CD4-positive, alpha-beta T cell treated with Interferon gamma for 1 hour (primary cell): ENCODE measurements at places on chromosomes 12 and 14.

DNA sequence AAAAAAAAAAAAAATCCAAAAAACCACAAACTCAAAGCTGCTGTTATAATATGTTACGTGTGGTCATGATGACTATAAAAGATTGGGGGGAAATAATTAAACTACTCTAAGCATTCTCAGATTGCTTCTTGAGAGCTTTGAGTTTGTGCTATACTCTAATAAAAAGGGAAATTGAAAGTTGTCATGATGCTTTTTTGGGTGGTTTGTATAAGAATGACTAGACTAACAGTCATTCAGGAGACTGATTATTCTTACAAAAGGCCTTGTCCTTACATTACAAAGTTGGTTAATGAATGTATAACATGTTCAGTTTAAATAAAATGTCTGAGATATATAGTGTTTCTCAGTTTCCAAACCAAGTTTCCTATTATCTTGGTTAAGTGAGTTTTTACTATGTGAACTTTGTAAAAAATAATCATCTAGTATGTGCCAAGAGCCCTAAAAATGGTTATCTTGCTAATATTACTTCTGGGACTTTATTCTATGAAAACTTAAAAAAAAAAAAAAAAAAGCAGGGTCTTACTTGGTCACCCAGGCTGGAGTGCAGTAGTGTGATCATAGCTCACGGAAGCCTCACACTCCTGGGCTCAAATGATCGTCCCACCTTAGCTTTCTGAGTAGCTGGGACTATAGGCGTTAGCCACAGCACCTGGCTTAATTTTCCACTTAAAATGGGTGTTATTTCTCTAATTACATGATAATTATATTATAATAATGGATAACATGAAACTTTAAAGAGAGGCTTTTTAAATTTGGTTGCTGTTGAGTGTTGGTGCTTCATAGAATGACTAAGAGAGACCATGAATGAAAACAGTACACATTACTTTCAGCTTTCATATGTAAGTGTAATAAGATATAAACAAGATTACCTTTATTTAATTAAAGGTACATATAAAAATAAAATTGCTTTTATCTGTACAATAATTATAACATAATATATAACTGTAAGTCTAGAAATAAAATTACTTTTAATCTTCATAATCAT lies 459.6 kb upstream of the RGS6 start:
- no peak for DNase-seq

GRCh38 chr12:121889274-121889624 lies 659 bp downstream of the PSMD9 start:
- DNase-seq = no peak

DNA sequence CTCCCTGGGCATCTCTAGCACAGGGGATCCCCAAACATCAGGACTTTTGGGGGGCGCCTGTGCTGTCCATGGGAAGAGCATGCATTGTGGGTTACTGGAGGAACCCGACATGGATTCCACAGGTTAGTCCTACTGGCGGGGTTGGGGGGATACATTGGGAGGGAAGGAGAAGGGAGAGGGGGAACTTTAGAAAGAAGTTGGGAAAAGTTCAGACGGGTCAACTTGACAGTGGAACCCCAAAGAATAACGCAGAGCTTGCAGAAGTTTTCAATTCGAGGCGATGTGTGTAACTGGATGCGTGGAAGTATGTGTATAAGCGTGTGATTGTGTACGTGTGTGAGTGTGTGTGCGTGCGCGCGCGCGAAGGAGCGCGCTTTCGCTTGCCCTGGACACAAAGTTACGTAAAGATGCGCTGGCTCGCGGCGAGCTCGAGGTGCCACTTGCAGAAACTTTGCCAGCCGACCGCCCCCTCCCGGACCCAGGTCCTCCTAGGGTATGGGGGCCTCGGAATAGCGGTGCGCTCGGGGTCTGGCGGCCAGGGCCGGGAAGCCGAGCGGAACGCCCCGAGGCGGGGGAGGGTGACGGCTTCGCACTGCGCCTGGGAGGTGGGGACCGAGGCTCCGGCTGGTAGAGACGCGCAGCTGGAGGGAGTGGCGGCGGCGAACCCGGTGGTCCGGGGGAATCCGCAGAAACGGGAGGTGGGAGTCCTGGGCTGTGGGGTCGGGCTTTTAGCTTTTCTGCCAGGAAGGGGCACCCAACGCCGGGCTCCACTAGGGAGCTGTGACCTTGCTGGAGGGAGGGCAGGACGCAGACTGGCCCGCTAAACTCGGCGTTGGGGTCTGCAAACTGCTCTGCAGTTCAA lies 669 bp downstream of the RFX4 start:
- DNase-seq = no peak

DNA sequence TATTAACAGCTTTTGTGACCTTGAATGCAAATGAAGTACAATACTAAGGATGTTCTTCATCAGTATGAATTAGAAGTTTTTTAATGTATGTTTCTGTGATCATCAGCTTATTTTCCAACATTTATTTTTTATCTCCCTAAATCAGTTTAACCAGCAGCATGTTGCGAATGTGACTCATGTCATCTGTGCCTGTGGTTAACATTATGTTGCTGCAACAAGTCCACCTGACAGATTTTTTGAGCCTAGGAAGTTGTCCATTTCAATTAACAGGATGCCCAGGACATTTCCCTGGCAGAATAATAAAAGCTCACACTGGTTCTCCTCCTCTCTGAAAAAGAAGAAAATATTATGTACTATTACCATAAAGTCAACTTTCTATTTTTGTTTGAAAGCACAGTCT lies 155.5 kb downstream of the SYT1 start:
- DNase-seq = no peak

DNA sequence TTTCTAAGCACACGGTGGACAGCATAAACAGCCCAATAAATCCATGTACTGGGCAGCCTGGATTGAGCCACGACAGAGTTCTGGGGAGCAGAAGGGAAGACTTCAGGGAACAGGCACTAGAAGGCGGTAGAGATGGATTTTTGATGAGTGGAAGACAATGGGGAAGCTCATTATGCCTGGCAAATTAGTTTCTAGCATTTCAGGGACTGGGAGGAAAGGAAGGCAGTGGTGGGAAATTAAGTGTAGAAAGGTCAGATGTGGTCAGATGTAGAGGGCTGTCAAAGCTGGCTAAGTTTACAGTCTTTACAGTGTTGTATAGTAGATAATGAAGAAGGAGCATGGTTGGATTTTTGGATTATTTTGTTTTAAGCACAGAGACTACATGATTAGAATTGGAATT lies 9.2 kb downstream of the EGLN3 start:
- no peak for DNase-seq

DNA sequence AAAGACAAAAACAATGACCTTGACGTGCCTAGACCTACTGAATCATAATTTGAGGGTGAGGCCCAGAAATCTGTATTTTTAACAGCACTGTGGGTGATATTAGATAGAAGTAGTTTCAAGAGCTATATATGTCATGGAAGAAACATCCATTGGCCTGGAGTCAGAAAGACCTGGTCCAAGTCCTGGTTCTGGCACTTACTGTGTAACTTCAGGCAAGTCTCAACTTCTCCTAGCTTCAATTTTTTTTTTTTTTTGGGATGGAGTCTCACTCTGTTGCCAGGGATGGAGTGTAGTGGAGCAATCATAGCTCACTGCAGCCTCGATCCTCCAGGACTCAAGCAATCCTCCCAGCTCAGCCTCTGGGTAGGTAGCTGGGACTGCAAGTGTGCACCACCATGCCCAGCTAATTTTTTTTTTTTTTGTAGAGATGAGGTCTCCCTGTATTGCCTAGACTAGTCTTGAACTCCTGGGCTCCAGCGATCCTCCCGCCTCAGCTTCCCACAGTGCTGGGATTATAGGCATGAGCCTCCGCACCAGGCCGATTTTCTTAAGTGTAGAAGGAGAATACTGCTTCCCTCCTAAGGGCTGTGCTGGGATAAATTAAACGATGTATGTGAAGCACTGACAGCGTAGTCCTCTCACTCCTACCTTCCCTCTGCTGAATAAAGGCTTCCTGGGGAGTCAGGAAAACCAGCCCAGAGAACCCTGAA lies 14.3 kb upstream of the GPX2 start:
- no peak for DNase-seq

- no peak for DNase-seq
These were observed 30.7 kb downstream of the NUMB start for GRCh38 chr14:73427516-73428264.

DNA sequence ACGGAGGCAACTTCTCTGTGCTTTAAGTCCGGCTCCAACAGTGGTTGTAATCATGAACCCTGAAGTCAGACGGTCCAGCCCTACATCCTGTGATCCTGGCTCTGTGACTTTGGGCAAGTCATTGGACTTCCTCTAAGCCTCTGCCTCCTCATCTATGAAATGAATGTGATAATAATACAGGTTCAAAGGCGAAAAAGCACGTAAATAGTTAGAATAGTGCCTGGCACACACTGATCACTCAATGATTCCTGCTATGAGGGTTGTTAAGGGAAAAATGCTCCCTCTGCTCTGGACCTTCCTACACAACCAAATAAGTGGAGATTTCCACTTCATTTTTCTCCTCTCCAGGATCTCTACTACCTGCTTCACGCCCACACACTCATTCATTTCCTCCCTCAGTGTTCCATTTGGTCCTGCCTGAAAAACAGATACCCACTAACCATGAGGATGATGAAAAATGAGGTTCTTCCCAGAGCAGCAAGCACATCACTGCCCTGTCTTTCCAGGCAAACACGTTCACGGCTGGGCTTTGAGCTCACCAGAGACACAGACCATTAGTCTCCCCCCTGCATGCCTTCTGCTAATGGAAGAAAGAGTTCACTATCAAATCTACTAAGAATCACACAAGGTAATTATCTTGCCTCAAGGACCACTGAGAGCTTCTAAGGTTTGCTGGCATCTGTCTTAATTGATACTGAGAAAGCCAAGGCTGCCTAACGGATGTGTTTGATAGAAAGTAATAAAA lies 13.2 kb downstream of the NUAK1 start:
- DNase-seq = no peak

- no peak for DNase-seq
These were observed 89.8 kb downstream of the NTF3 start for GRCh38 chr12:5521456-5522325.

DNA sequence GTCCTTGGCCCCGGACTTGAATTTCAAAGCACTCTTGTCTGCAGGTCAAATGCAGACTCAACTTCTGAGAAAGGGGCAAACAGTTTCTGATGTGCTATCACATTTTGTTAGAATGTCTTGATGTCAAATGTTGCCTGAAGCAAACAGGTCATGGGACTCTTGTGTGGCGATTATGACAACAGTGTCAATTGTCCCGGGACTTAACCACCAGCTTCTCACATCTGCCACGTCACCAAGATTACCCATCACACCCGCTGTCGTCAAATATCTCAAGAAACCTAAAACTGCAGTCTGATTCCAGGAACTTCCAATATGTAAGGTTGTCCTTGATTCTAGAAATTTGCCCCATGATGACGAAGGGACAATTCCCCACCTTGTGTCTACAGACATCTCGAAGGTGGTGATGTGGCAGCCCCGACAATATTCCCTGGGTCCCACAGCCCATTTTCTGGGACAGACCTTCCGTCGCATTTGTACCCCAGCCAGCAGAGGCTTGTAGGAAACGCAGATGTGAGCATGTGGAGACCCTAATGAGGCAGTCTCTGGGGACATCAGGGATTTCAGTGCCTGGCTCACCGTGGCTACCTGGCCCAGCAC lies 21.3 kb downstream of the LRTM2 start:
- DNase-seq = no peak

DNA sequence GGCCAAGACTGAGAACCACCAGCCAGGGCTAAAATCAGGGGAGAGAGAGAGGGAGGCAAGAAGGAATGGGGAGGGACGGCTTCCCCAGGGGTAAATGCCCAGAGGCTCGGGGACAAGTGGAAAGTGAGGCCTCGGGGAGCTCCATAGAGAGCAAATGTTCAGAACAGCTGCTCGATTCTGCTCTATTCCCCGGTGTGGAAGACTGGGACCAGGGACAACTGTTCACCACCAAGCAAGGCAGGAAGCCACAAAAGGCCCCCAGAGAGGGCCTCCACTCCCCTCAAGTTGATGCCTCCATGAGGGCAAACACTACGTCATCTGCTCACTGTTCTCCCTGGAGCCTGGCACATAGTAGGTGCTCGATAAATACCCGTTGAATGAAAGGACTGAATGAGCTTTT lies 53.5 kb downstream of the IRF2BPL start:
- DNase-seq = no peak

- no peak for DNase-seq
These were observed 13.9 kb upstream of the DCD start for GRCh38 chr12:54662026-54662425.

- no peak for DNase-seq
These were observed 219.3 kb upstream of the HMGA2 start for GRCh38 chr12:65605019-65605418.

DNA sequence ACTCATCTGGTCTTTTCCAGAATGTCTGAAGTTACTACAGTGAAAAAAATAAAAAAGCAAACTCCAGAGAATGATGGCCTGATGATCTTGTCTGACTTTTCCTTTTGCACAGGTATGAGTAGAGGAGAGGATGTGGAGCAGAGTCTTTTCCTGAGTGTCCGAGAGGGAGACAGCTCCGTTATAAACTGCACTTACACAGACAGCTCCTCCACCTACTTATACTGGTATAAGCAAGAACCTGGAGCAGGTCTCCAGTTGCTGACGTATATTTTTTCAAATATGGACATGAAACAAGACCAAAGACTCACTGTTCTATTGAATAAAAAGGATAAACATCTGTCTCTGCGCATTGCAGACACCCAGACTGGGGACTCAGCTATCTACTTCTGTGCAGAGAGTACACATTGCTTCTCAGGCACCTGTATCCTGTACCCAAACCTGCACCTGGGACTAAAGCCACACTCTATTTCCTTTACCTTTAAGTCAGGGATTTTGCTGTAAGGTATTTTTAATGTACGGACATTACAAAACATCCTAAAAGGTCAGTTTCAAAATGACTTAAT lies 75.8 kb upstream of the OR4E1 start:
- DNase-seq = no peak

- DNase-seq = no peak
These were observed 43.1 kb downstream of the LTBP2 start for GRCh38 chr14:74568911-74569310.

DNA sequence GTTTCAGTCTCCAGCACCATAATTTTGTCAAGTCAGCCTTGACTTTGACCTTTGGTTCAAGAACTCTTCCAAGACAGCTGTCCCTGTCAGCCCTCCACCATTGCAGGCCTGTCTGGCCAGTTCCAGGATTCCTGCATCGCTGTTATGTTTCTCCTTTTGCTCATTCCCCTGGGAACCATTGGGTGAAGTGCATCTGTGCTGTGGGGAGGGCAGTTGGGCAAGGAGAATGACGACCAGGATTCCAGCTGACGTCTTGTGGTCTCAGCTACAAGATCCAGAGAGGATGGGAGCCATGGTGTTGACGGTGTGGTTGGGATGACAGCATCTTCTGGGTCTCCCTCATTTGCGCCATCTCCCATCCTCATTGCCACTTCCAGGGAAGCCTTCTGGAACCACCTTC lies 45.9 kb upstream of the SLC24A4 start:
- DNase-seq = no peak

DNA sequence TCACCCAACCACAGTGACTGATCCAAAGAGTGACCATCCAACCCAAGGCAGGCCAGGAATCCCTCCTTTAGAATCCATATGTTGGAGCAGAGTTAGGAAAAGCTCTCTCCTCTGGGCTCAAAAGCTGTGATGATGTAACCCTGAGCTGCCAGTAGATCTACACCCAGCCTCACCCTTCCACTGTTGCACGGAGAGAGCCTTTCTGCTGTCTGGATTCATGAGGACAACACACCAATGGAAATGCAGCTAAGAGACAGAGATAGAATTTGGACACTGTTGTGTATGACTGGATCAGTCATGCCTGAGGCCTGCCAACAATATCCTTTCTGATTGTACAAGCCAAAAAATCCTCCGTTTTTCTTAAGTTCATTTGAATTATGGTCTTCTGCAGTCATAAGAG lies 4.4 kb upstream of the OR6J1 start:
- DNase-seq = no peak
